ENCODE measurements at places on chromosomes 3 and 15.

DNA sequence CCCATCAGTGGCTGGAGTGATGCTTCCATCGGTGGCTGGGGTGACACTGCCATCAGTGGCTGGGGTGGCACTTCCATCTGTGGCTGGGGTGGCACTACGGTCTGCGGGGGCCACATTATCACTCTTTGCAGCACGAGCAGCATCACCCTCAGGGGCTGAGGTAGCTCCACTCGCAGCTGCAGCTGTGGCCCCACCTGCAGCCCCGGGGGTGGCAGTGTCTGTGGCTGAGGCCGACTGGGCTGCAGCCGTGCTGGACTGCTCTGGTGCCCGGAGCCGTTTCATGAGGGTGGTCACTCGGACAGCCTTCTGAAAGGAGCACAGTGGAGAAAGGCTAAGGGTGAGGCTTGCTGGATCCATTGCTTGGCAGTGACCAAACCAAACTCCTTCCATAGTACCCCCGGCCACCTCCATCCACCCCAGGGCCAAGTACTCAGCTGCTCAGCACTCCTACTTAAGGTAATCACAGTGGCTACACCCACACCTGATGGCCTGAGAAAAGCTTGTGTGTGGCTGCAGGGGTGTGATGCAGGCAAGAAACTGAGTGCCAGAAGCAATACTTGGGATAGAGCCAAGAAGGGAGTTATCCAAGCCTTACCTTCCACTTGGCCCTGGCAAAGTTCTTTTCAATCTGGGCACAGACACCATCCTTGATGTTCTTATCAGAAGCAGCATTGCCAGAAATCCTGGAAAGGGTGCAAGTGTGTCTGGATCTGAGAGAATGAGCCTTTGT, 3.4 kb upstream of the TRAIP start:
- DNase-seq, result no peak

DNA sequence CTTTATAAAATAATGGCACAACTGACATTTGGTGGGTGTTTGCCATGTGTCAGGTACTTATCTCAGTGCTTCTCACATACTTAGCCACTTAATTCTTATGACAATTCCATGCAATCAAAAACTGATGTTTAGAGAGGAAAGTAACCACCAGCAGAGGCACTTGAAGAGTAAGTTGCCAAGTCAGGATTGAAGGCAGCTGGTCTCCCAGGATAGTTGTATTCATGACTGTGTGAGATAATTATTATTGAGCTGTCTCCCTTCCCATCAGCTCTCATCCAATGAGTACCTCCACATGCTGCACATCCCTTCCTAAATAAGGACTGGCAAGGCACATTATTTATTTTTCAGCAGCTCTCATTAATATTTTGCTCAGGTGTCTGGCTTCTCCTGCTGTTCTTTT, 4.8 kb downstream of the VEPH1 start:
- DNase-seq, result no peak

DNA sequence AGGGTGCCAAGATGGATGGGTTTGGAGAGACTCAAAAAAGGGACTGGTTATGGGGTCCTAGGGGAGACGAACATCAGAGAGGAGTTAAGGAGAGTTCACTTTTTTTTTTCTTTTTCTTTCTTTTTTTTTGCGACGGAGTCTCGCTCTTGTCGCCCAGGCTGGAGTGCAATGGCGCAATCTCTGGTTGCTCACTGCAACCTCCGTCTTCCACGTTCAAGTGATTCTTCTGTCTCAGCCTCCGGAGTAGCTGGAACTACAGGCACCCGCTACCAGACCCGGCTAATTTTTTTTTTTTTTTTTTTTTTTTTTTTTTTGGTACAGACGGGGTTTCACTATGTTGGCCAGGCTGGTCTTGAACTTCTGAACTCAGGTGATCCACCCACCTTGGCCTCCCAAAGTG, 1.2 kb downstream of the SPINT1 start:
- DNase-seq, result no peak

- no peak for DNase-seq
Measured at GRCh38 chr3:179723617-179724016, 70.8 kb downstream of the USP13 start.

- DNase-seq, result no peak
Measured at GRCh38 chr15:57972864-57973263, 92.6 kb downstream of the ALDH1A2 start.

DNA sequence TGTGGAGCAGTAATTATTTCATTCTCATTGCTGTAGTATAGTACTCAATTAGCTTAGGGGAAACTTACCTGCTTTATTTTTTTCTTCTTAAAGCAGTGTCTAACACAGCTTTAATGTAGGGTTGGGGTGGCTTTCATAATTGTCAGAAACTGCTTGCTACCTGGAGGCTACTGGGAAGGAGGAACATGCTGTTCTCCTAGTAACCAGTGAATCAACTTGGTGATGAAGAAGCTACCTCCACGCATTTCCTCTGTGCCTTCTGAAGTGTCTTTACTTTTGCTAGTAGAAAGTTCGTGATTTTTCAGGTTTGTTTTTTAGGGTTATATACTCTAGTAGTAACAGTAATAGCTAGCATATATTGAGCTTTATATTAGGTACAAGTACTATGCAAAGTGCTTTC, 11.5 kb downstream of the FEM1B start:
- DNase-seq, result no peak

DNA sequence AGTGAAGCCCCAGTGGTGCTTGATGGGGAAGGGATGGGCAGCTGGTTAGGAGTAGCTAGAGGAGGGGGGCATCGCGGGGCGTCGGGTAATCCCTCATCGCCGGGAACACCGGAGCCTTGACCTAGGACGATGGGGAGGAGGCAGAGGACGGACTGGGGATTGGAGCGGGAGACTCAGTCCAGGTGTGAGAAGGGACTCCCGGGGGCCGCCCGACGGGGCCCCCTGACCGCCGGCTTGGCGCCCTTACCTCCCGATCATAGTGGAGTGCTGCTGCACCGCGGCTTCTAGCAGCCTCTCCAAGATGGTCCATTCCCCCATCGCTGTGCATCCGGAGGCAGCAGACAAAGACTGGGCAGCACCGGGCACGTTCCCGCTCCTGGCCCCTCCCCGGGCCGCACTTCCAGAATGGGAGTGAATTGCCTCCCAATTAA, 612 bp downstream of the GJD2 start:
- no peak for DNase-seq

DNA sequence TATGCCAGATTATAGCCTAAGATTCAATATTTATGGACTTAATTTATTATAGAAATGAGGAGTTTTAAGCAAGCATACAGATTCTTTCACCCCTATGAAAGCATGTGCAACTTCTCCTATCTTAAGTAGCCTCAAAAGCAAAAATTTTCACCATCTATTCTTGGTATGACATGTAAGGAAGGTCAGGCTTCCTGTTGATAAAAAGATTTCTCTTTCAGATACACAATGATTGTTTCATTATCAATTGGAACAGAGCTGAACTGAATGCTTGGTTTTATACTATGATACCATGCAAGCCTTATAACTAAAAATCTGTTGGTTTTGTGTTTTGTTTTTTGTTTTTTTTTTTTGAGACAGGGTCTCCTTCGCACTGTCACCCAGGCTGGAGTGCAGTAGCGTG, 3.9 kb downstream of the GRK7 start:
- DNase-seq, result no peak

DNA sequence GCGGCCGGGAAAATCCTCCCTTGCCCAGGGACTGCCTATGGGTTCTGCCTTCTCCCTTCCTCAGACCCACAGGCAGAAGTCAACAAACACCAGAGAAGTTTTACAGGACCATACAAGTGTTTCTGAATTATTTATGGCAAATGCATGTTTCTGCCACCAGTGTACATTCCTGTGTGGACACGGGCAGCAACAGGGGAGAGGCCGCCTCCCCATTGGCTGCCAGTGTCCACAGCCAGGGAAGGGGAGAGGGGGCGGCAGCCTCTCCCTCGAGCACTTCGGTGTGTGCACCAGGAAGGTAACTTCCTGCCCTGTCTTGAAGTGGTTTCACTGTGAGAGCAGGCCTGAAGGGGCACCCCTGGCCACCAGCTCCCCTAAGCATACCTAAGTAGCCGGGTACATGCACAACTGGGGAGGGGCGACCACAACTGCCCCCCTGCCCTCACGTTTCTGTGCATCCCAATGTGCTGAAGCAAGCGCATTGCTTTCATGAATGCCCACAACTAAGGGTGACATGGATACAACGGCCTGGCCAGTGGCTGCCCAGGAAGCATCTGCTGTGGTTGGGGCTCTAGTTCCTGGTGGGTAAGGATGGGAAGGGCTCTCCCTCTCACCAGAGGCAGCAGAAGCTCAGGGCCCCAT, 14.8 kb upstream of the SHISA5 start:
- DNase-seq, result no peak

DNA sequence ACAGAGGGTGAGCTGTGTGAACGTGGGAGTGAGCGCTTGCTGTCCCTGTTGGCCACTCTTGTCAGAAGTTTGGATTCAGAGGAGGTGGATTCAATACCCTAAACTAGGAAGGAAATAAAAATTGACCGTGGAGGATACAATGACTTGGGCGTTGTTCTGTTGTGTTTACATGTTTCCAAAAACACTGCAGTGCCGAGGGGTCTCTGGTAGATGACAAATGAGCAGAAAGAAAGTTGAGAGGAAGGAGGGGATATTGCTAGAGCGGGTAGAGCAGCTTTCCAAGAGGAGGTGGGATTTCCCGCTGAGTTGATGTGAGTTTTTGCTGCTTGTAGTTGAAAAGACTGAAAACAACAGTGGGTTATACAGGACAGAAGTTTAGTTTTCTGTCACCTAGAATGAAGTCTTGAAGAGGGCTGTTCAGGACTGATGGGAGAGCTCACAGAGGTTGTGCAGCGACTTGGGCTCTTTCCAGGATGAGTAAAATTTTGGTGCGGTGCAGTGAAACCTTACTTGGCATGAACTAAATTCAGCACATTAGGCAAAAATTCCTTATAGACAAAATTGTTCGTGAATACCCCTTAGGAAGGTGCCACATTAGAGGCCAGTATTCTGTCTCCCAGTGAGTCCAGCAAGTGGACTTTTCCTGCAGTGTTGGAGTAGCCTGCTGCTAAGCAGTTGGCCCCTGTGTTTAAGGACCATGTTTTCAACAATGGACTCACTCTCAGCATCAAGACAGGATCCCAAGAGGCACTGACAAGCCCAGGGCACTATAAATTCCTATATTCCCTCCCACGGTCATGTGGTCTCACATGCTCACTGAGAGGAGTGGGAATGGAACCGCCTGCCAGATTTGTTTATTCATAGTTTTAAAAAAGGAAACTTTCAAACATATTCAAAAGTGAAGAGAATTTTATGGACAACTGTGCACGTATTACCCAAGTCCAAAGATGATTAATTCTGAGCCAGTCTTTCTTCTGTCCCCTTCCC, 435.0 kb upstream of the C2CD4B start:
- no peak for DNase-seq

- DNase-seq, result no peak
Measured at GRCh38 chr3:12585970-12586369, 29.1 kb downstream of the MKRN2 start.

- no peak for DNase-seq
Measured at GRCh38 chr3:18643281-18643680, 218.1 kb upstream of the SATB1 start.

GRCh38 chr15:83605111-83605945, 48.6 kb upstream of the ADAMTSL3 start:
- no peak for DNase-seq

GRCh38 chr3:171831936-171832335, 11.2 kb upstream of the TMEM212 start:
- DNase-seq, result no peak

- no peak for DNase-seq
Measured at GRCh38 chr3:49001155-49001554, 6.0 kb upstream of the WDR6 start.

DNA sequence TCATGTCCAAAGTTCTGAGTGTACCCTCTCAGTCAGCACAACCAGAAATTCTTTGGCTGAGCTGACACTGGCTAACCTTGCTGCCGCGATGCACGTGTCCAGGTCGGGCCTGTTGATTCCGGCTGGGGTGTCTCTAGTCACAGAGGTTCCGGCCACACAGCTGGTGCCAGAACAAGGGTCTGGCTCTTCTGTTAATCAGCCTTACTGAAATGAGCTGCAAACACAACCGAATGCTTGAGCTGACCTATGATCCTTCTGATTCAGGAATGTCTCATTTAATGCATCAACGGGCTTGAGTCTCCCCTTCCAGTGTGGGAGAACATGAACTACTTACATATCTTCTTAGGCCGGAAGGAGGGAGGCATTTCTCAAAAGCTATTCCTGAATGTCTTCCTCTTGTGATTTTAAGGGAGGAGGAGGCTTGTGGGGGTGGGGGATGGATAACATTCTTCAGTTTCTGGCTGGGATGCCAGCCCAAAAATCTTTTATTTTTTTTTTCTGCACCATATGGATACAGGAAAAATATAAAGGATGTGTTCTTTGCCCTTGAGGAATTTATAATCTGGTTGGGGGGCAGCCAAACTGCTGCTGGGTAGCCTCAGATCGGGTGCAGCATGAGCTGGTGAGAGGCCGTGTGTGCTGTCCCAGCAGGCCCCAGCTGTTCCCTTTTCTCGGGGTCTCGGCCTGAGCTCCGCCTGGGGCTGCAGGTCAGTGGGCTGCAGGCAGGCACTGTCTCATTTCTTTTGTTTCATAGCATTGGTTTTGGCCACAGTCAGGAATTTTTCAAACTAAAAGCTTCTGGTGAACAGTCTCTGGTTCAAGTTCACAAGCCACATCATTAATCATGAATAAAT, 319.1 kb upstream of the TBL1XR1 start:
- DNase-seq, result no peak

DNA sequence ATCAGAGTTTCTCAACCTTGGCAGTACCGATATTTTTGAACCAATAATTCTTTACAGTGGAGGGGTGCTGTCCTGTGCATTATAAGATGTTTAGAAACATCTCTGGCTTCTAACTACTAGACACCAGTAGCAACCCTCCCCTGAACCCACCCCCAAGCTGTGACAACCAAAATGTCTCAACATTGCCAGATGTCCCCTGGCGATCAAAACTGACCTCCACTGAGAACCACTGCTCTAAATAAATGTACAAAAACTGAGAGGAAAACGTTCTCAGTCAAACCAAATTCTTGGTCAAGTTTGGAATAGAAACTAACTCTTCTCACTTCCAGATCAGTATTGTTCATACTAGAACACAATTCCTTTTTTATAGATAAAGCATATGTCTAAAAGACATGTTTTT, 58.5 kb downstream of the GPR160 start:
- no peak for DNase-seq

DNA sequence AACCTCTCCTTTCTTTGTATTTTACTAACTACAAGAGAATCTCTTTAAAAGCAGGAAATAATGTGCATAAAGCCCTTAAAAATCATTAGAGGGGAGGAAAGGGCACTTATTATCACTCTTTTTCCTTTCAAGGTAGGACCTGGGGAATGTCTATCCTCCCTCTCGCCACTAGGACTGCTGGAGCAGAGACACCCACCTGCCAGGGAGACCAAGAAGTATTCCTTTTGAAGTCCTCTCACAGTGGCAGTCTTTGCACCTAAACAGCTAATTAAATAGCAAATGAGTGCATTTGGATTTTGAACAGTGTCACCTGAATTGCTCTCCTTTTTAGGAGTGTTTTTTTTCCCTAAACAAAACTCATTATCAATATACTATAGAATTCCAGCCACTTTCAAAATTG, 874.1 kb downstream of the ZPLD1 start:
- DNase-seq, result no peak

All from stimulated activated CD4-positive, alpha-beta T cell treated with anti-CD3 and anti-CD28 coated beads, Interleukin-2, amount 100 ng/mL, for 48 hours (primary cell).